ENCODE measurements at places on chromosomes 5 and 9. TPM values are rescaled to one million over a fixed set of nuclear protein-coding genes. Genes with fewer than 3 reads are reported as not detected.

DNA sequence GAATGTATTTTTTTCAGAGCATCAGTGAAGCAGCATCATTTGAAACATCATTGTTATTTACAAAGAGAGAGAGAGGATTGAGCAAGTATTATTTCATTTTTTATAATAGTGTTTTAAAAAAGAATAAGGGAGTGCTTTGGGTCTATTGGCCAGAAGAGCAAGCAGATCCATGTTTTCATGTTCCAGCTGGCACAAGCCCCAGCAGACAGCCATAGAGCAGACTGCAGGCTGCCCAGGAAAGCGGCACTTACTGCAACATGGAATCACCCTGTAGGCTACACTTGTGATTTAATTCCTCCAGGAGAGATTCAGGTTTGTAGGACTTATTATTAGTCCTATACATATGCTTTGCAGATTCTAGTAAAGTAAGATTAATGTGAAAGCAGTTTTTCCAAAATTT is 407.0 kb upstream of the GRAMD2B start:
- no peak for DNase-seq

- DNase-seq, result peak; percentile 13
These were observed 490.3 kb downstream of the ARHGEF28 start for GRCh38 chr5:74116266-74116665.

Gene PCDHGA12
- 0.66 TPM for total RNA-seq

Gene MSX2
- total RNA-seq, result 0.90 TPM

GRCh38 chr5:141574122-141574510 is 44.7 kb downstream of the DIAPH1 start:
- DNase-seq, result no peak

GRCh38 chr9:68781928-68782327 is 76.9 kb downstream of the PIP5K1B start:
- DNase-seq, result no peak

All from HT1080 (cell line).